ENCODE measurements at places on chromosomes 4 and X. TPM values are rescaled to one million over a fixed set of nuclear protein-coding genes. Genes with fewer than 3 reads are reported as not detected.

Gene APLN
- total RNA-seq = 3.5 TPM

Gene BMX
- total RNA-seq = not detected

Gene PAGE2
- total RNA-seq = not detected

Gene VCX3B
- total RNA-seq = not detected

Gene DBET
- not detected for total RNA-seq

Gene SOX3
- not detected for total RNA-seq

Gene FOXR2
- total RNA-seq = not detected

Gene MAGED4B
- total RNA-seq = 1.5 TPM

Gene METTL14
- 39.3 TPM for total RNA-seq

Gene TNIP3
- 2.4 TPM for total RNA-seq

Gene NPY5R
- total RNA-seq = not detected

All from activated CD8-positive, alpha-beta T cell treated with anti-CD3 and anti-CD28 coated beads for 36 hours (primary cell).